Stimulated activated naive B cell treated with anti-CD40 and anti-IgM and Interleukin-4, amounts not matched to agents 10 μg/mL and 1 μg/mL and 100 μg/mL, for 72 hours (primary cell): ENCODE measurements at places on chromosomes 16 and 17.

GRCh38 chr17:74052993-74053711 is 150.3 kb upstream of the RPL38 start:
- DNase-seq: no peak

GRCh38 chr17:41567317-41567716 is 4.5 kb downstream of the KRT9 start:
- no peak for DNase-seq

- no peak for DNase-seq
Measured at GRCh38 chr17:13421581-13422130, 180.1 kb downstream of the HS3ST3A1 start.

DNA sequence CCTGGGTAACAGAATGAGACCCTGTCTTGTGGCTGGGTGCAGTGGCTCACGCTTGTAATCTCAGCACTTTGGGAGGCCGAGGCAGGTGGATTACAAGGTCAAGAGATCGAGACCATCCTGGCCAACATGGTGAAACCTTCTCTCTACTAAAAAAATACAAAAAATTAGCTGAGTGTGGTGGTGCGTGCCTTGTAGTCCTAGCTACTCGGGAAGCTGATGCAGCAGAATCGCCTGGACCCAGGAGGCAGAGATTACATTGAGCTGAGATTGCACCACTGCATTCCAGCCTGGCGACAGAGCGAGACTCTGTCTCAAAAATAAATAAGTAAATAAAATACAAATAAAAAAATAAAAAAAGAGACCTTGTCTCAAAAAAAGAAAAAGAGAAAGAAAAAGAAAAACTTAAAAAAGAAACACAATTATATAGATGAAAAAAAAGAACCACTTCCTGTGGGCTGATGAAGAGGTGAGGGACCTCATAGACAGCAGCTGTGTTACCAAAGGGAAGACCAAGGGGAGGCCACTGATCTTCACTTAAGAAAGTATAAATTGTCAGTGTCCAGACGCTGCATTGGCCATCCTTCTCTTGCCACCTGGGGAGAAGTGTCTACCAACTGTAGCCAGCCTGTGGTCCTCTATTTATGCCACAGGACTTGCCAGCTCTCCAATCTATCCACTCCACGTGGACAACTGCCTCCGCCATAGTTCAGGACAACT is 24.4 kb upstream of the SMG1 start:
- no peak for DNase-seq

- DNase-seq: no peak
Measured at GRCh38 chr17:65394811-65395472, 166.5 kb downstream of the AXIN2 start.
